Stimulated activated CD4-positive, alpha-beta T cell treated with anti-CD3 and anti-CD28 coated beads, Interleukin-1b, Interleukin-23, amount 100 ng/mL, for 4 hours (primary cell): ENCODE measurements at places on chromosomes 5 and 9.

GRCh38 chr5:78799266-78800017 is 150.9 kb upstream of the LHFPL2 start:
- no peak for DNase-seq

DNA sequence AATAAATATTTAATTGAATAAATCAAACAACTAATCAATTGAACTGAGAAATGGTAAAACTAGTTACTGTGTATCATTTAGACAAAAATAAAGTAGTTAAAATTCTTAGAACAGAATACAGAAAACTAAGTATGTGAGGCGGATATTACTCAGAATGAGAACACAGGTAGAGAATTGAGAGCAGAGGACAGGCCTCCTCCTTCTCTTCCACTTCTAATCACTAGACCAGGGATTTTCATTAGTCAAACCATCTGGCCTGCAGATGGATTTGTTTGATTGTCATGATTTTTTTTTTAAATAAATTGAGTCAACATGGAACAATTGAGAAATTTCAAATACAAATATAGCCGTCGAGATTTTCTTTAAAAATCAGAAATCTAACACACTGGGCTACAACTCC is 198.6 kb upstream of the HMHB1 start:
- DNase-seq: no peak

DNA sequence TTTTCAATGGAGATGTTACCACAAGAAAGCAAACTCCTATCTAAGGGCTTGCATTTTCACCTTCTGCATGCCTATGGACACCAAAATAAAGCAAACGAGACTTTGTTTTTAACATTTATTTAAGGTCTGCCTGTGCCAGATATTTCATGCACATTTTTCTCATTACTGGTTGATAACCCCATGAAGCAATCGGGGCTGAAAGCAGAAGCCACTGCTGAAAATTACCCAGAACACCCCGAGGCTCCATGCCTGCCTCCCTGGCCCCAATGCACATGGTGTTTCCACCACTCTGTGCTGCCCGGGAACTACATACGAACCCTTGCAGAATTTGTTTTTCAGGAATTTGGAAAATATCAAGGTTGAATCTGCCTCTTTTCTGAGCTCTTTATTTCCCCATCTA is 240.1 kb downstream of the NR2F1-AS1 start:
- DNase-seq: no peak

- no peak for DNase-seq
These were observed 55.7 kb downstream of the ALDH1A1 start for GRCh38 chr9:72897069-72897649.

- peak; percentile 74 for DNase-seq
These were observed at the start of gene PTGES2 for GRCh38 chr9:128127568-128127989. Gene PTGES2 (minus strand): TSS chr9:128127729. CDS start chr9:128127717, 12 bp downstream.

DNA sequence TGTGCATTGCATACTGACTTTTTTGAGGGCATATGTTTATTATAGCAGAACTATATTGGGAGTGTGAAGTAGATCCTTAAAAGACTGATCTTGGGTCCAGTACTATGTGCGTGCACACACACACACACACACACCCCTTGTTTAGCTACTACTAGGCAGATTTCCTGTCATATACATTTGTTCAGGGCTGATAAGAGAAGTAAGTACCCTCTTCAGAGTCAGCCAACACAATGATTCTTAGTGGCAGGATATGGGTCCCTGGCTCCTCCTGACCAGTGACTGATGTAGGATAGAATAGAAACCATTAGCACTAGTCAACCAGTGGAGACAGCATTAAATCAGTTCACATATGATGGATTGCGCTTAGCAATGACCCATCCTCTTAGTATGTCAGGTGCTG is 76.2 kb upstream of the MIER3 start:
- DNase-seq: no peak

DNA sequence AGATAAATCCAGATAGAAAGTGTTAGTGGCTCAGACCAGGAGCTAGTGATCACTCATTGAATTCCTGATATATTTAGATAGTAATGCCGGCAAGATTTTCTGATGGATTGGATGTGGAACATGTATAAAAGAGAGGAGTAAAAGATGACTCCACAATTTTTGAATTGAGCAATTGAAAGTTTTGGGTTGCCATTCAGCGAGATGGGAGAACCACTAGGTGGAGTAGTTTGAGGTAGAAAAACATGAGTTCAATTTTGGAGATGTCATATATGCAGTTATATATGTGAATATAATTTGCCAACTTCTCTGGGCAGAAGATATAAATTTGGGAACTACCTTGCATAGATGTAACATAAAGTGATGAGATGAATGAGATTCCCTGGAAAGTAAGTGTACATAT is 502.5 kb upstream of the SEMA6A start:
- DNase-seq: no peak

GRCh38 chr5:139561655-139562451 is 714 bp downstream of the UBE2D2 start:
- peak; percentile 62 for DNase-seq

- no peak for DNase-seq
These were observed 145.1 kb upstream of the SMIM23 start for GRCh38 chr5:171640480-171640879.

DNA sequence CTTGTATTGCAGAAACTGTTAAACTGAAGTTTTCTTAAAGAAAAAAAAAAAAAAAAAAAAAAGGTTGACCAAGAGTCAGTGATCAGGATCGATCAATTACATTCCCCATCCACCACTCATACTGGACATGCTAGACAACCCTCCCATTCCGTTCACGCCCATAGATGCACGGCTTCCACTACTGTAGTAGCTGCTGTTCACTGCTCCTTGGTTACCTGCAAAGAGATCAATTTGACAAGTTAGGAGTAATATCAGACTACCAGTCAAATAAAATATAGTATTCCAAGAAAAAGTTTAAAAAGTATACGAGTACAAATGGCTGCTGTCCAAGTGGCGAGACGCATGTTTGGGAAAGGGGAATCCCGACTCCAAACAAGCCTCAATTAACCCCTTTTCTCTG is 8.7 kb downstream of the HNRNPH1 start:
- no peak for DNase-seq

GRCh38 chr9:126805554-126806262 is 868 bp downstream of the ZBTB43 start:
- DNase-seq: peak; percentile 47
